Jurkat, Clone E6-1 (cell line): ENCODE measurements at places on chromosomes 5 and 9.

- peak; percentile 26 for DNase-seq
These were observed 848 bp downstream of the RAD50 start for GRCh38 chr5:132557478-132558172.

GRCh38 chr9:135127718-135128670 lies 40.5 kb downstream of the OLFM1 start:
- DNase-seq, result no peak

DNA sequence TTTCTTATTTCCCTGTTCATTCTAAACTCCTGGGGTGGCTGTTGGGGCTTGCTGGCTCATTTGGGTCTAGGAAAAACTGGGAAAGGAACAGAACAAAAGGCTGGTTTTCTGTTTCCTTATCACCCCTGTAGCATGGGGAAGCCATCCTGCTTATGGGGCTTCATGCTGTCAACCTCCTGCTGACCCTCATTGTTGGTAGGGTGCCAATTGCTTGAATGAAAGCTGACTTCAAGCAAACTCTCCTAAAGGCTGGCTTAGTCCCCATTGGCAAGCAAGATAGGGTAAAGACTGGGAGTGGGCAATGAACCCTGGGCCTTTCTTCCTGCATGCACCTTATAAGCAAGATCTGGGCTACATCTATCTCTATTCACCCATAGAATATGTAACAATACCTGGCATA lies 511.6 kb downstream of the DMAC1 start:
- DNase-seq, result no peak

DNA sequence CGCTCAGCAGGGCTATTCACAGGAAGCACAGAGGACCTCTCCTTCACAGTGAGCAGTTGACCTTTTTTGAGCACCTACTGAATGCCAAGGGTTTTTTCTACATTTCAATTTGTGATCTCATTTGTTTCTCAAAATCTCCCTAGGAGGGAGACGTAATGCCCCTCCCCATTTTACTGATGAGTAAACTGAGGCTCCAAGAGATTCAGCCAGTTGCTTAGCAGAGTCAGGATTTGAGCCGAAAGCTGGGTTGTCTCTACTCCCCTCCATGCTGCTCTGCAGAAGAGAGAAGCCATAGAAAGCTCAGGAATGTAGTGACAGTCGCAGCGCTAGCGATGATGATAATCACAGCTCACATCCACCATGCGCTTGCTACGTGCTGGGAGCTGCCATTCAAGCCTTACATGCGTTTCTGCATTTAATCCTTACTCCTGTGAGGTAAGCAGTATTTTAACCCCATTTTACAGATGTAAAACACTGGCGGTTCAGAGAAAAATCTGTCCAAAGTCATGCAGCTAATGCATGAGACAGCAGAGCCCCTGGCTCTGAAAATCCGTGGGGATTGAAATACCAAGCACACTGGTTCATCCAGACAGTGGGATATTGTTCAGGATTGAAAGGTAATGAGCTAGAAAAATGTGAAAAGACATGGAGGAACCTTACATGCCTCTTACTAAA lies 33.8 kb downstream of the ERGIC1 start:
- no peak for DNase-seq

- DNase-seq, result no peak
These were observed 15.6 kb upstream of the FOXD1 start for GRCh38 chr5:73464016-73464745.

DNA sequence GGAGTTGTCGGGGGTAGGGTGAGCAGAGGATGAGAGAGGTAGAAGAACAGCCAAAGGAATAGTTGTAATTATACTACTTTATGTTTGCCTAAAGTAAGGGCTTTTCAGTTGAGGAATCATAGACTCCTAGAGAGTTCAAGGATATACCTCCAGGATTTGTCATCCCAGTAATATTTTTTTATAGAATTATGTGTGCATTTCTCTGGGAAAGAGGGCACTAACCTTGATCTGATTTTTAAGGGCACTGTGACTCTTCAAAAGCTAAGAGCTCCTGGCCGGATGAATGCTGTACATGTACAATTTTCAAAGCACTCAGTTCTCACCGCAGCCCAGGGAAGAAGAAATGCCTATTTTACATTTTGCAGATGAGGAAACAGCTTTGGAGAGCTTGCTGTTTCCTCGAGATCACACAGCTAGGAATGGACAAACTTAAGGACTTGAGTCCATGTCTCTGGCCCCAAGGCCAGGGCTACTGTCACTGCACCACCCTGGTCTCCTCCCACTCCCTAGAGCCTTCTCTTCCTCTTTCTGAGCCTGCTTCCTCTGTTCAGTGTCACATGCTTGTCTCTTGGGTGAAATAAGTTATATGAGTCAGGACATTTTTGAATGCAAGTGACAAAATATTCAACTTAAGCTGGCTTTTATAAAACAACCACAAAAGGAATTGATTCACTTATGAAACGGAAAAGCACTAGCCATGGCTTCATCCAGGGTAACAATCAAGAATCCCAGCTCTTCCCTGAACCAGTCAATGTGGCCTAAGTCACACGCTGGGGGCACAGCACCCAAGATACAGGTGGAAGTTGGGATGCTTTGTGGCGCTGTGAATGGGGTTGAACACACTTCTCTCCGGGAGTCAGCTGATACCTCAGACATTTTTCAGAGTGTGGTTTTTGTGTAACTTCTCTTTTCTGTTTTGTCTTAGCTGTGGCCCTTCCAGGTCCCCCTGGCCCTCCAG lies 45.7 kb upstream of the TGFBR1 start:
- DNase-seq, result peak; percentile 74

DNA sequence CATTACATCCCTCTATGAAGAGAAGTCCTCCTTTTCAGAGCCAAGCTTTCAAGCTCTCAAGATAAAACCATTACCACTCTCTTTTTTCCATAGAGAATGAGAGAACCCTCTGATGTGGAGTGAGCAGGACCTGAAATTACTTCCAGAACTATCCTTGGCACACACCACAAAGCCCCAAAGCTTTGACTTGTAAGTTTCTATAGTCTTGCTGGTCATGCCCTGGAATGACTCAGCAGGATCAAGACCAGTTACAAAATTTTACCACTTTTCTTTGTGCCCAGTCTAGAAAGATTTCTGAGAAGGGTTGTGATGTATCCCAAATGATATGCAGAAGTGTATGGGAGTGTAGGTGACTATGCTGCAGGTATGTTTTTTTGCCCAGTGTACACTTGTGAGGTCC lies 760.6 kb downstream of the TLE1 start:
- DNase-seq, result no peak

GRCh38 chr5:141846031-141846430 lies 32.2 kb downstream of the PCDH1 start:
- DNase-seq, result peak; percentile 53

DNA sequence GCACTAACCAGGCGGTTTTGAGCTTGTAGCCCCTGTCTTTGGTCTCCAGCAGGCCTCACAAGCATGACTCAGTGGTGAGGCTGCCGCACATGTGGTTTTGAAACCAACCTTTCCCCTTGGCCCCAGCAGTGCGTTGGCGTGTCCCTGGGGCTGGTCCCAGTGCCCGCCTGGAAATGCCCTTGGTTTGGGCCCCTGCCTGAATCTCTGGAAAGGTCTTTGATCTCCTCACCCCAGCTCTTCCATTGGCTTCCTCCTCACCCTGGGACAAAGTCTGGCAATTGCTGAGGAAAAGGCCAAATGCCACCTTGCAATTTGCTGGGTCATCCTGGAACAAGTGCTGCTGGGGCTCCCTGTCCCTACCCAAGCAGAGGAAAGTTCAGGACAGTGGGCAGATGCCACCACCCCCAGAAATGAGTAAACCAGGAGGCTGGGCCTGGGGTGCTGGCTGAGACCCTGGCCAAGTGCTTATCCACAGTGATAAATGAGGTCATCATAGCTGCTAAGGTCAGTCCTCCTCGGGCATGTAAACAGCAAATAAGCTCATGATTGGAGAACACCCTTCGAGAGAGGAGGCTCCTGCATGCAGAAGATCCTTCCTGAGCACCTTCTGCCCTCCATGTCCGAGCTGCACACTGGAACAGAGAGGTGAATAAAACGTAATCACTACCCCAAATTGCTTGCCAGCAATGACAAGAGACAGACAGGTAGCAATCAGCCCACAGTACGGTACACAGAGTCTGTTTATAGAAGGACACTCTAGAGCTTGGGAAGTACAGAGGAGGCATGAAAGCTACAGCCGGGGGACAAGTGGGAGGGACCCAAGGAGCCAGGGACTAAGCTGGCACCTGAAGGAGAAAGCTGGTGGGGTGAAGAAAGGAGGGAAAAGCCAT lies 98.9 kb upstream of the CPEB4 start:
- DNase-seq, result no peak

- no peak for DNase-seq
These were observed 68.4 kb downstream of the ANKRD33B start for GRCh38 chr5:10632110-10632761.

- no peak for DNase-seq
These were observed 1.4 kb downstream of the NRG2 start for GRCh38 chr5:140041492-140042392.

DNA sequence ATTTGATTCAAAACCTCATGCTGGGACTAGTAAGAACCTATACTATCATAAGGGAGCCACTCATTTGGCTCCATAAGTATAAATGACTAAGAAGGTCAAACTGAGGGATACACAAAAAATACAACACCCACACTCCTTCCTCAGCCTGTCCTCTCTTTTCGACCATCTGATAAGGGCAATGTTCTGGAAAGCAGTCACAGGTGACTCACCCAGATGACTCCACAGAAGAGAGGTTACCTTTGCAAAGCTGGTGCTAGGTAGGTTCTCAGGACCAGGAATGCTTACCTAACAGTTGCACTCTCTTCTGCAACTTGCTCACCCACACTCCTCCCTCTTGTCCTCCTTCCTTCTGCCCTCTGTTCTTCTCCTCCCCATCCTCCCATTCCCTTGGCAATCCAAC lies 32.9 kb downstream of the LHFPL2 start:
- no peak for DNase-seq
